ENCODE measurements at places on chromosomes 7 and 10.

DNA sequence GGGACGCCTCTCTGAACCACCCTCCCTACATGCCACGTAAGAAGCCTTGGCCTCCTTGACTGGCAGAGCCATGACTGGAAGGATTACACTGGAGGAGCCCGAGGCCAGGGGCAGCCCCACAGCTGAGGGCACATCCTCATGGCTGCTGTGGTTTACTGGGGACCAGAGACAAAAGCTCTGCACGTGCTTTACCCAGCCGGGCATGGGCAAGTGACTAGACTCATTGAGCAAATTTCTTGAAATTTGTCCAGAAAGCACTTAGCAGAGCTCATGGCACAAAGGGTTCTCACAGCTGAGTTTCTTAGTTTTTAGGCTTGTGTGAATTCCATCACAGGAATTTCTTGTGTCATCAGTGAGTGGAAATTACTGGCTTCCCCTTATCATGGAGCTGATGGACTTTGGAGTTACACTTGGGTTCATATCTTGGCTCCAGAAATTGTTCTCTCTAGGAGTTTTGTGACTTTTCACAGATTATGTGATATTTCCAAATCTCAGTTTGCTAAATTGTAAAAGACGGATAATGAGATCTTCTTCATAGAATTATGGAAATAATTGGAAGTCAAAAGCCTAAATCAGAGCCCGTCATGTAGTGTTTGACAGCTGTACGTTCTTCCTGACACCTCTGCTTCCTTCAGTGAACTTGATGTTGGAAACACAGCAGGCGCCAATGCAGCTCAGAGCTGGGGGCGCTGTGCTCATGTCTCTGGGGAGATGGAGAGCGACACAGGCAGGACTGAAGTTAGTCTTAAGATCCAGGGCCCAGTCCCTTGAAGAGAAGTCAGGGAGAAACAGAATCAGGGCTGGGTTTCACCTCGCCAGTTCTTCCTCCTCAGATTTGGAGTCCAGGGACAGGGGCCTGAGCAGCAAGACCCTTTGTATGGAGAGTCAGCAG is 47.7 kb upstream of the MGAM2 start:
- no peak for DNase-seq

DNA sequence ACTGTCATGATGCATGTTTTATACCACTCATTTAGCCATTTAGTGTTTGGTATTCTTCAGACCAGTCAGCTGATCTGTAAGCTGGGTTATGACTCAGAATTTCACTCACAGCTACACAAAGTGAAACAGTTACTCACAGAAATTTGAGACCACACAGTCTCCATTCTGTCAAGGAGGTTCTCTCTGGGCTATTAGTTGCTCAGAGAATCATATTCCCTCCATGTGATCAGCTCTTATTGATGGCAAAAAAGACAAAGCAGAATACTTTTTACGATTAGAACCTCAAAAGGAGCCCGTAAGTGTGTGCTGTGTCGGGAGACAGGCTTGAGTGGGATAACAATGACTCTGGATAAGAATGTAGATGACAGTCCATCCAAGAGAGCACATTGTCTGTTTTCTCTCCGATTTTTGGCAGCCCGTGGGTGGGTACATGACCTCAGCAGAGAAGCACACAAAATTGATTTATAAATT is 277.6 kb upstream of the SORCS1 start:
- no peak for DNase-seq

DNA sequence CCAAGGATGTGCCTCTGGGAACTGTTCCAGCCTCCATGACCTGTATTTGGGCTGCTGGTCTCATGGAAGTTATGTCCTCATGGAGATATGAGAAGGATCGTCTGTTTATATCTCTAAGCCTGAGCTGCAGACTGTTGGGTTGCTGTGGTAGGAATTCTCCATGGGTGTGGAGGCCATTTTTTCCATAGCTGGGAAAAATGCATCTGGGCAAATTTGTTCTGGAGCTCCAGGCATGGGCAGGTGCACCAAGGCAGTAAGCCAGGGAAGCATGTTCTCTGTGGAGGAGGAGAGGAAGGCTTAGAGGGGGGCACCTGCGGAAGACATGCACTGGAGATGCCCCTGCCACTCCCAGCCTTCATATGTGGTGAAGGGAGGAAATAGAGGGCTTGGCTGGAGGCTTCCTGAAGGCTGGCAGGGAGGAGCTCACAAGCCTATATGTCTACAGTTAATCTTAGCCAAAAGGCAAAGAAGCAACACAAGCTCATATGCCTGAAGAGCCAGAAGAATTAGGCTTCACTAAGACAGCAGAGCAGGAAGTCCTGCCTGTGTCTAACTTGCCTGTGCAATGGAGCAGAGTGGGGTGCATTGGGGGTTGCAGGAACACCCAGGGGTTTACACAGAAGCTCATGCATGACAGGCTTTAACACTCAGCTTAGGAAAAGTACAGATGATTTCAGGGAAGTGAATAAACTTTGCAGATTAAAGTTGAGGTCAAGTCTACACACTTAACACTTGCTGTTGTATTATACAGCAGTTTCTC is 35.1 kb upstream of the CXCL12 start:
- DNase-seq, result no peak

GRCh38 chr10:59907918-59908807 is 1.8 kb upstream of the CCDC6 start:
- DNase-seq, result no peak

GRCh38 chr10:13117841-13118783 is 18.1 kb downstream of the OPTN start:
- DNase-seq, result no peak

GRCh38 chr10:110664483-110665420 is 20.6 kb downstream of the RBM20 start:
- no peak for DNase-seq

DNA sequence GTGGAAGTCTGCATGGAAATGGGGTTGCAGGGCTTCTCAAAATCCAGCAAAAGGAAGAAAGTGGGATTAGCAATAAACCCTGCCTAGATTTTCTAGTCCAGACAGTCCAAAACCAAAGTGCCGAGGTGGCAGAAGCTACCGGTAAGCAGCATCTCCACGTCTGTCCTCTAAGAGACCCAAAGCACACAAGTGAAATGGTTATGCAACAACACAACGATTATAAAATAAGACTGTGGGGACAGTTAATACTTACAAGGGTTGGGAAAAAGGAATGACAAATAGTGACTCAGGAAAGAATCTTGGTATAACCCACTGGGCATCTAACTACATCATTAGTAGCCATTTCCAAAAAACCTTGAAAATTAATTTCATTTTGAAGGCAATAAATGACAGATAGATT is 24.7 kb downstream of the CREB3L2 start:
- no peak for DNase-seq

- no peak for DNase-seq
Measured at GRCh38 chr7:65915921-65916657, 43.2 kb downstream of the VKORC1L1 start.

DNA sequence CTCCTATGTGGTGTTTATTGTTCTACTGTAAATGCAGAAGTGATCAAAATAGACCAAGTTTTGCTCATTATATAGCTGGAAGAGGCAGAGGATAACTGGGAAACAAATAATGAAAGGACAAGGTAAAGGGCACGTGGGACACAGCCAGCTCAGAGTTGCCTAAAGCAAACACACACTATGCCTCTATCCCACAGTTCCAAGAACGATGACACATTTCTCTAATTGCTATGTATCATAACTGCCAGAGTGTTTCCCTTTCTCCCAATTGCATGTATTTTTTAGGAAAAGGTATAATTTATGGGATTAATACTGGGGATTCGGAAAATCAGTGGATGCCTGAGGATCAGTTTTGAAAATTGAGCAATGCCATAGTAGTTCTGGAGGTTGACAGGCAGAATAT is 49.0 kb downstream of the CCDC71L start:
- no peak for DNase-seq

DNA sequence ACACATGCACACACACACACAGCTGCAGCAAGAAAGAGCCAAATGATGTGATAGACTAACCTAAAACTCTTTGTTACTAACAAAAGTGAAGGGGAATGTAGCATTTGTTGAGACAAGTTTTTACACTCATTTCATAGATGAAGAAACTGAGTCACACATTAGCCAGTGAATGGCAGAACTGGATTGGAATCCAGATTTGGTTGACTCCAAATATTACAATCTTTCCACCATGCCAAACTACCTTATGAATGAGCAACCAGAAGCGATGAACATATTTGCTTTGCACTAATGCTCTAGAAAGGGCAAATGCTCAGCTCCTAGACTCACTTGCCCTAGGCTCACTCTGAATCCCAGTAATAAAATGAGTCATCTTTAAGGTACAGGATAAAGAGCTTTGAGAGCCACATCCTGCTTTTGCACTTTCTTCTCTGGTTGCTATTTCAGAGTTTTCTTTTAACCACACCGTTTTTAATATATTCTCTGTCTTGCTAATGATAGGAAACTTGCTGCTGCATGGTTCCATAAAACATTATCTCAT is 111.9 kb downstream of the GPAM start:
- no peak for DNase-seq

DNA sequence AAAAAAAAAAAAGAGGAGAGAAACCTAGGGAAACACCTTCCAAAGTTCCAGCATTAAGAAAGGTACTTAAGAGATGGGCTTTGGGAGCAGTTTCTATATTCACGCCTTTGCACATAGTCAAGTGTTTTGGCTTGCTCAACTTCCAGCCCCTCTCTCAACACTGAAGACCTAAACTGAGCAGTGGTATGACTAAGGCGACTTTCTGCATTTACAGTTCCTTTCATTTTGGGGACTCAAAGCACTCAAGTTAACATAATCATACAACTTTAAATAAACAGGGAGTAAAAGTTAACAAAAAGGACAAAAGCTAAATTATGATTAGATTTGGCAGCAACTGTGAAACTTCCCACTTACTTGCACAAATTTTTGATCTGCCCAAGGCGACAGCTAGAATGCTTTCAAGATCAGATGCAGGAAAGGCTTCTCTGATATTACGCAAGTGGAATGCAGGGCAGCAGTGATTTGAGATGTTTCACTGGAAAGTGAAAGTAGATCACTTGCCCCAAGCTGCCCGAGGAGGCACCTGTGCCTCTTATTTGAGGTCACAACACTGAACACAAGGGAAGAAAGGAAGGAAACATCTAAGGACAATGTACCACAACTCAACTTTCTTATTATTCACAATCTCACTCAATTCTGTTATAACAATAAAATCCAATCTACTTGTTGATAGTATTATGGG is 199.5 kb downstream of the SKAP2 start:
- DNase-seq, result peak; percentile 27

DNA sequence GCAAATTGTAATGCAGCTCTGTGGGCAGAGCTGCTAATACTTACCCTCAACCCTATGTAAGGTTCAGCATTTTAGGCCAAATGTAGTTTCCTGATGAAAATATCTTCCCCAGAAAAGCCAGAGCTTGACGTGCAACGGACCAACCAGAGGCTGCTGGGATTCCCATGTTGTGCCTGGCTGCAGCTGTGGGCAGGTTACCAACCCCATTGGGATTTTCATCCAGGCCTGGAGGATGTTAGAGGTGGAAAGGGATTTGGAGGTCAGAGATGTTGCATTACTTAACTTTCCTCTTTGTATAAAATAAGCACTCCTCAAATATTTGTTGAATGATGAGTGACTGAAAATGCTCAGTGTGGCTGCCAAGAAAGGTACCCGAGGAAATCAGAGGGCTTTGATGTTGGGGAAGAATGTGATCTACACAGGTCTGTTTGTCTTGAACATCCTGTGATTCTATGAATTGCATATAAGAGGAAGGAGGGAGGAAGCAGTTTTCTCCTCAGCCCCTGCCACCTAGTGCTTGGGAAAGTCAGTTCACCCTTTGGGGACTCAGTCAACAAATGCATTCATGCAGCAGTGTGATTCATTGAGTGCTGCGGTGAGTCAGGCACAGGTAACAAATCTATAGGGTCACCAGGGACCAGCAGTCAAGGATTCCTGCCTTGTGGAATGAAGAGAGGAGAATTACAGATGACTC is 487.2 kb downstream of the RPS24 start:
- DNase-seq, result no peak

GRCh38 chr10:114163062-114163461 is 10.9 kb downstream of the CCDC186 start:
- DNase-seq, result no peak

DNA sequence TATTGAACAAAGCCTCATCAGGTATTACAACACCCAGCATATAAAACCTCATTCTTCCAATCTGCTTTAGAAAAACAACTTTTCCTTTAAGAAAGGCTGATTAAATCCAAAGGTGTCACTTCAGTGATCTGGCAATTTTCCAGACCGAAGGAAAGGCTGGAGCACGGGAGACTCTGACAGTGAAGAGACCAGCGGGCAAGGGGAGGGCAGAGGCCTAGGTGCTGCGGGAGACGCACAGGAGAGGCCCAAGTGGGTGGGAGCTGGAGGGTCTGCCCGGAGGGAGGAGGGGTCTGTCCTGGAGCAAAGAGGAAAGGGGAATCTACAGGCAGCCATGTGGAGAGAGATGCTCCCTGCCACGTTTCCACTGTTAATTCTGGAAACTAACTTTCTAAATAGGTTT is 24.3 kb upstream of the PPP2R2D start:
- no peak for DNase-seq

GRCh38 chr10:110717781-110718589 is 73.8 kb downstream of the RBM20 start:
- DNase-seq, result no peak

DNA sequence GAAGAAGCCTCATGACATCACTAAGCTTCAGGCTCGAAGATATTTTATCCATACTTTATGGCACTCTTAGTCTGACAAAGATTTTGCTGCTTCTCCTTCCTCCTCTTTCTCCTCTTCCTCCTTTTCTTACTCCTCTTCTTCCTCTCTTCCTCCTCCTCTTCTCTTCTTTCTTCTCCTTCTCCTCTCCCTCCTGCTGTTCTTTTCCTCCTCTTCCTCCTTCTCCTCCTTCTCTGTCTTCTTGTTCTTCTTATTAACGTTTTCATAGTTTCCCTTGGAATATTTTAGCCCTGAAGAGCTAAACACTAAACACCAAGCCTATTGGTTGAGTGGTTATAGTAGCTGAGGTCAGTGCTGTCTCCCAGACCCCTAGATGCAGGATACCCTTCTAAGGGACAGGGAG is 137.7 kb downstream of the CREB5 start:
- DNase-seq, result no peak

GRCh38 chr7:50589364-50589763 is 24.2 kb upstream of the DDC start:
- DNase-seq, result no peak

DNA sequence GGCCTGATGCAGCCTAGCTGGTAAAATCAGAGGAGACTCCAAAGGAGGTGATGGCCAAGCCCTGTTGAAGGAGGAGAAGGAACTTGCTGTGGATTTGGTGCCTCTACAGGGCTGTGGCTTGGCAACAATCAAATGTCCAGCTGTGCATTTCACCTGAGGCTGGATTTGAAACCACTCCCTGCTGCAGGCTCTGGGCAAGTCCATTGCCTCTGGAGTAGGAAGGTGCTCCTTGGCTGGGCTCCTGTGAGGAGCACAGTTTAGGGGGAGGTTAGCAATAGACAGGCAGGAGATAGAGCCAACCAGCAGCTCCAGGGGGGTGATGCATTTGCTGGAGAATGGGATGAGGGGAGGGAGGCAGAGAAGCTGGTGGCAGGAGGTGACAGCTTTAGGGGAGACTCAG is 26.5 kb downstream of the CDH23 start:
- no peak for DNase-seq

DNA sequence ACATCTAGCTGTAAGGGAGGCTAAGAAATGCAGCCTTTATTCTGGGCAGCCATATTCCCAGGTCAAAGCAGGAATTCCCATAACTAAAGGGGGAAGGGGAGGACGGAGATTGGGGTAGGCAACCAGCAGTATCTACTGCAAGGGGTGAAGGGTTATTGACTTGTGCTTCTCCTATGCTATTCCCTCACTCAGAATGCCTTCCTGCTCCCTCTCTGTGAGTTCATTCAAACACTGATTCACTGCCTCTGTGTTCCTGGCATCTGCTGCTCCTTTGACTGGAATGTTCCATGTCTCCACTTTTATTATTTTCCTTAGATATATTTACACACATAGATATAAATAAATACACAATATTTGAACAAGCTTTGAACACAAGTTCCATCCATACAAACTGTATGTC is 11.1 kb downstream of the HTR7 start:
- no peak for DNase-seq

Measured in T-cell (primary cell).